ENCODE measurements at places on chromosomes 7 and 10.

GRCh38 chr7:101363734-101364374, 1.2 kb downstream of the COL26A1 start:
- peak; percentile 42 for DNase-seq

- DNase-seq: no peak
Measured at GRCh38 chr10:43126759-43127424, 11.4 kb upstream of the CSGALNACT2 start.

GRCh38 chr10:124239134-124239533, 145.7 kb upstream of the CHST15 start:
- no peak for DNase-seq

GRCh38 chr10:117545141-117546019, 2.8 kb downstream of the EMX2 start:
- no peak for DNase-seq

- no peak for DNase-seq
Measured at GRCh38 chr7:71135663-71136062, 3.7 kb downstream of the GALNT17 start.

DNA sequence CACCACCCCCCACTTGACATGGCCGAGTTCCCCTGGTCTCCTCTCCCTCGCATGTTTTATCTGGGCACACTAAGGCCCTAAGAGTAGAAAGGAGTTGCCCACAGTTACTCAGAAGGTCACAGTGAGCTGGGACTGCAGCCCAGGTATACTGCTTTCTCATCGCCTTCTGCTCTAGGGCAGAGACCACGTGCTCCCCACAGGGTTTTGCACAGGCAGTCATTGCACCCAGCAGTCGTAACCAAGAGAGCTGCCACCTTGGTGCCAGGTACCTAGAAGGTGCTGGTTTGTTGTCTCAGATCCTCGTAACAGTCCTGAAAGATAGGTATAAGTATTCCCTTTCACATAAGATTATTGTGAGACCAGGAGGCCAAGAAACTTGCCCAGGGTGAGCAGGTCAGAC, 1.8 kb downstream of the MINDY4 start:
- DNase-seq: no peak

- DNase-seq: no peak
Measured at GRCh38 chr10:119375574-119376272, 166.8 kb downstream of the RGS10 start.
